Cerebellum (tissue), 4 donors: ENCODE measurements at places on chromosomes 2 and 18.

DNA sequence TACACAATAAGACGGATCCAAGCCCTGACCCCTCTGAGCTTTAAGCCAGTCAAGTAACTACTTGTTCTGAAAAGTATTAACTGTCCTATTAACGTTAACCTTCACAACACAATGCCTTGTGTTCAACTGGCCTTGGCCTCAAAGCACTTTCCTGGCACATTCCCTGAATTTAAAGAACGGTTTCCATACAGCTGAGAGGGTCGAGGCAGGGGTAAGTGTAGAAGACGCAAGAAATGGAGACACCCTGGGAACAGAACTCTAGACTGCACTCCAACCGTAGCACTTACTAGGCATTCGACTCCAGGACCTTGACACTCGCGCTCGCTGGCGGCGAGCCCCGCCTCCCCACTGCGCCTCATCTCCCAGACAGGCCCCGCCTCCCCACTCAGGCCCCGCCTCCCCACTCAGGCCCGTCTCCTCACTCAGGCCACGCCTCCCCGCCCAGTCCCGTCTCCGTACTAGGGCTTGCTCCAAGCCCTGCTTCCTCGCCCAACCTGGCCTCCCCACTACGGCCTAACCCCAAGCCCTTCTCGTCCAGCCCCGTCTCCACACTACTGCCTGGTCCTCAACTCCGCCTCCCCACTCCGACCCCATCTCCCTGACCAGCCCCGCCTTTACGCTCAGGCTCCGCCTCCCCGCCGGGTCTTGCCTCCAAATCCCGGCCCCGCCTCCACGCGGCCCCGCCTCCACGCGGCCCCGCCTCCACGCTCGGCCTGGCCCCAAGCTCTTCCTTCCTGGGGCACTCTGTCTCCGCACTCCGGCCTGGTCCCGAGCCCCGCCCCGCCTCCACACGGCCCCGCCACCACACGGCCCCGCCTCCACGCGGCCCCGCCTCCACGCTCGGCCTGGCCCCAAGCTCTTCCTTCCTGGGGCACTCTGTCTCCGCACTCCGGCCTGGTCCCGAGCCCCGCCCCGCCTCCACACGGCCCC is 887 bp upstream of the TMEM87B start:
- DNase-seq, result peak; percentile 91

DNA sequence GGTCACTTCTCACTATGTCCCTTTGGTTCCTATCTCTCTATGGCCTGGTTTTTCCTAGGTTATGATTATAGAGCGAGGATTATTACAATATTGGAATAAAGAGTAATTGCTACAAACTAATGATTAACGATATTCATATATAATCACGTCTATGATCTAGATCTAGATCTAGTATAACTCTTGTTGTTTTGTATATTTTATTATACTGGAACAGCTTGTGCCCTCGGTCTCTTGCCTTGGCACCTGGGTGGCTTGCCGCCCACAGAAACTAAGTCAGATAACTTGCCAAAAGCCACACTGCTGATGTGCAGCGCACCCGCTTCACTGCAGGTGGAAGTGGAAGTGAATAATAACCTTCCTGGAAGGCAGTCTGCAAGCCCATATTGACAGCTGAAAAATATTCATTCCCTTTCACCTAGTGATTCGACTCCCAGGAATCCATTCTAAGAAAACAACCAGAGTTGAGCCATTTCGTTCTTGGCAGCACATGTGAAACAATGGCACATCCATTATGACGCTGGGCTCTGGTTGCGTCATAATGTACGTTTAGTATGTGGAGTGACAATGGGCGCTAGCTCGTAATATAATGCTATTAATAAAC is 725 bp upstream of the ANKRD53 start:
- DNase-seq, result no peak

DNA sequence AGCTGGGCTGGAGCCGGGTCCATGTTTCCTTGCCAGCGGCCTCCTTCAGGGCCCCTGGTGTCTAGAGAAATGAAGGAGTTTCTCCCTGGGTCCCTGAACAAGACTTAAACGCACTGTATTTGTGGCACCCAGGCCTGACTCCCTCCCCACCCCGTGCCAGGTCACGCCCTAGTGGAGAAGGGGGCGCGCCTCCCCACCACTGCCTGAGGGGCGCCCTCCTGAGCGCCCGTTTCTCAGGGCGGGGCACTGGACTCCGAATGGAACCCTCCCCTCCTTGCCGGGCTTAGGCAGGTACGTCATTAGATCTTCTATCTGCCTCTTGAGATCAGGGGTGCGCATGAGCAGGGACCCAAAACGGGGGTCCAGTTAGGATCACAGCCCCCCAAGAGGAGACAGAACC is 16.3 kb downstream of the ODC1 start:
- no peak for DNase-seq

- no peak for DNase-seq
Measured at GRCh38 chr2:11044201-11044600, 111.1 kb upstream of the SLC66A3 start.

GRCh38 chr2:147824620-147825019 is 20.2 kb upstream of the ACVR2A start:
- no peak for DNase-seq

DNA sequence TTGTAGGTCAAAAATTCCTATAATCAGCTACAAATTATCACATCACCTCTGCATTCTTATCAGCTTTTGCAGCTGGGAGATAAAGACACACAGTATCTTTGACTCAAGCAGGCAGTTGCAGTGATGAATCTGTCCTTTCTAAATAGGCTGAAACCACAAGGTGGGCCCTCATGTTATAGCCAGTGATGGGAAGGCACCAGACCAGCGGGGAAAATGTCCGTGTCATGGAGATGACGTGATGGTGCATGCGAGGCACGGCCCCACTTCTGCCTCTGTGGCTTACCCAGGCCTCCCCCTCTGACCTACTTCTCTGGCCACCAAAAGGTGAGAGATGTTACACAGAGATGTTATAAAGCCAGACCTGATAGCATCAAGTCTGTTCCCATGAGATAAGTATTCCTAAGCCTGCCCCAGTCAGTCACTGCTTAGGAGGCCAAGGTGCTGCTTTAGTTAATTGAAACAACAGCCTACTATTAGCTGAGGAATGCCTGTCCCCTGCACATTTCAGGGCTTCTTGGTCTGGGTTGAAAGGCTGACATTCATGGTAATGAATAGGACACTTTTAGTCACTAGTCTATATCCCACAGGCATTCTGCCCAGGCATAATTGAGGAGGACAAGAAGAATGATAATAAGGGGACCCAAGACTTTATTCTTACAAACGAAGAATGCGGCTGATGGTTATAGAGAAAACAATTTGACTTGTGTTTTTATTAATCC is 327.9 kb downstream of the LPIN1 start:
- no peak for DNase-seq

GRCh38 chr2:97760480-97761049 is 47.2 kb downstream of the ZAP70 start:
- DNase-seq, result no peak

DNA sequence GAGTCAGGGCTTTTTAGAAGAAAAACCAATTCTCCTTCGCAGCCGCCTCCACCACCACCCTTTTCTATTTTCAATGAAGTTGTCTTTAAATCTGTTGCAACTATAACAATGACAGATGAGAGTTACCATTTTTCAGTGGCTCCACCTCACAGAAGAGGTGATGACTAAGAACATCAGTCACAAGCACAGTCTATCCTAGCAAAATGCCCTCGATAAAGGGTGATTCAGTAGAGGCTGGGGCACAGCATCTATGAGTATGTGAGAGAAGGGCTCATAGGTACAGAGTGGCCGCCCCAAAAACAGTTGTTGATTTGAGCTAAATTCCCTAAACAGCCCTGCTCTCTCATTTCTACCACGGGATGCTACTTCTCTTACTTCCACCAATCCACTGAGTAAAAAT is 310.8 kb upstream of the MGAT5 start:
- no peak for DNase-seq

- DNase-seq, result no peak
Measured at GRCh38 chr2:44943693-44944101, 2.2 kb downstream of the SIX3 start.

- DNase-seq, result no peak
Measured at GRCh38 chr18:33606621-33607020, 28.6 kb downstream of the ASXL3 start.

GRCh38 chr2:172430678-172431077 is 3.3 kb downstream of the ITGA6 start:
- no peak for DNase-seq

DNA sequence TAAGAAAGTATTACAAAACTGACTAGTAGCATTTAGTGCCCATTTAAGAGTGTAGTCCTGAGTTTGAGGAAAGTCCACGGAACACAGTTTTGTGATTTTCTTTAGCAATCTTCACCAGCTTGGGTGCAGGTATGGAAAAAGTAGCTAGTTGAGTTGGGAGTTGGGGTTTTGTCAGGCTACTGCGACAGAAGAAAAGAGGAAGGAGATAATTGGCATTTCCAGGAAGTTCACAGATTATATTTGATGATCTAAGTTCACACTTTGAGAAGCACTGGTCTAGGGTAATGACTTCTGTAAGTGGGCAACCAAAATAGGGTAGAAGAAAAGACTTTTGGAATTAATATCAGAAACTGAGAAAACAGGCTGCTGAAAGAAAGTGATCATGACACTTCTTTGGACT is 52.1 kb downstream of the VIL1 start:
- no peak for DNase-seq

DNA sequence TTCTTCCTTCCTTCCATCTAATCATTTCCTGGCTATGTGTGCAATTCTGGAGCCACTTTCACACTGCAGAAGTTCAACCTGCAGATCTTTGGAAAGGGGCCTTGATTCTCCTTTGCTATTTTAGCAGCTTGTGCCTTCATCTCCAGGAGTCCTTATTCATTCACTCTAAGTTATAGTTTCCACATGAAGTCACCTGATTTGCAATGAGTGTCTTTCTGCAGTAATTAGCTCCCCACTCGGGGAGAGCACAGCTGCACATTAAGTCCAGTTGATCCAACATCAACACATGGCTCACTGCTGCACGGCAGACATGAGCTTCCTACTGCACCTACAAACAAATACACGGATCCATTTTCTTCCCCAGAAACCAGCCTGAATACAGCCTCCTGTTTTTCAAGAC is 323.1 kb upstream of the TNP1 start:
- no peak for DNase-seq

DNA sequence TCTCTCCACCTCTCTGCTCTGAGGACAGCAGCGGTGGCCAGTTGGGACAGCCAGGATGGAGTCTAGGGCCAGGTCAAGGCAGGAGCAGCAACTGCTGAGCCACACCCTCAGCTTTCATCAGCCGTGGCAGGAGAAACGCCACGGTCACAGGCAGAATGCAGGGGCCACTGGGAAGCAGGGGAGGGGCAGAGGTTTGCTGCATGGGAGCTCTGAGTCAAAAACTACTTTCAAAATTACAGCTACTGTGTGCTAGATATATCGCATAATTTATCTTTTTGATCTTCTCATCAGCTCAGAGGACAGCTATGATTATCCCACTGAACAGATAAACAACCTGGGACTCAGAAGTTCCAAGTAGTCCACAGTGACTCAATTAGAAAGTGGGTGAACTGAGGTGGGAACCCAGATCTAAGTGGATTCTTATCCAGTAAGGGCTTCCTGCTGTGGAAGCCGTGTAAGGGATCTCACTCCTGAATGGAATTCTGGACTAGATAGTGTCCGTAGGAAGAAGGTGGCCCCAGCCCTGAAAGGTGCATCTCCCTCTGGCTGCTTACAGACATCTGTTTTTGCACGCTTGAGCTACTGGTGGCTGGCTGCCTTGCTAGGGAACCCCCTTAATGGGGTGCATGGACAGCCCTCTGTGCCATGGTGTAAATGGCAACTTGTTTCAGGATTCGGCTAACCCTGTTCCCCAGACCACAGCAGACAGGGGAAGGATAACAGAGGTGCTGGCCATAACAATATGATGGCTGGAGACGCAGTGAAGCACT is 194.6 kb upstream of the SMAD2 start:
- DNase-seq, result no peak

DNA sequence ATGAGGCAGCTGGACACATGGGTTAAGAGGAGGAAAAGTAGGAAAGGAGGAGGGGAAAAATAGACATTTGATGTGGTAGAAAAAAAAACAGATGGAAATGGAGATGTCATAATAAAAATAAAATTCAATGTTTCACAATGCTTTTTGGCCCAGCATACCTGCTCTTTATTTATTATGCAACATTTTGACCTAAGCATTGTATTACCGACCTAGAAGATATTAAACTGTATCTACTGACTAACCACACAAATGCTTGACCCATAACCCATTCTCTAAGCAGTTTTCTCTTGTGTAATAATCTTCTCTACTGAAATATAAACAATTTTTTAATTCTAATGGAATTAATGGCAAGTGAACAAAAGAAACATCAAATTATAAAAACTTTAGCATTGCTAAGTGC is 362.3 kb downstream of the FBXO15 start:
- no peak for DNase-seq

DNA sequence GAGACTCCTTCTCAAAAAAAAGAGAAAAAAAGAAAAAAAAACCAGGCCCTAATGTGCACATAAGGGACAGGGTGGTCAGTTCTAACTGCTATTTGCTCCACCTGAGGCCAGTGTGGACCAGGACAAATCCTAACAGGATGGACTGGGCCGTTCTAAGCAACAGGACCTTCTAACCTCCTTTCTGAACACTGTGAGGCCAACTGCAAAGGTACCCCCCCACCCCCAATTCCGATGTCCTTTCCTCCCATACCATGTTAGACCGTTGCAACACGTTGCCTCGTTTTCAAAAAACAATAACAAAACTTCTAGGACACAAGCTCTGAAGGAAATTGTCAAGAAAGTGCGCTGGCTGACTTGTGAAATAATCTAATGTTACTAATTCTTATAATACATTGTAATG is 1.2 kb downstream of the THAP4 start:
- no peak for DNase-seq

DNA sequence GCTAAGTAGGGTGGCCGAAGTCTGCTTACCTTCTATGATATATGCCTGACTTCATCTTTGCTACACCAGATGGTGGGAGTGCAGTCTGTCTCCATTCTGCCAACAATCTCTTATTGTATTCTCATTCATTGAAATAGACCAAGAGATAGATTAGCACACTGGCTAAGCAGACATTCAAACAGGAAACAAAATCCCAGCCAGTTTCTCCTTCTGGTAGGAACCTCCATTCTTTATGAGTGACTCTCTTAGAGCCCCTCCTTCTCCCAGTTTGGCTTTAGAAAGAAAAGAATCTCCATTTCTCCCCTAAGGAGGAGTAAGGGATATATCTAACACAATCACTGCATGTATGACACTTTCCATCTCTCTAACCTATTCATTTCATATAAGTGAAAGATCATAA is 118.9 kb upstream of the COL5A2 start:
- DNase-seq, result no peak

DNA sequence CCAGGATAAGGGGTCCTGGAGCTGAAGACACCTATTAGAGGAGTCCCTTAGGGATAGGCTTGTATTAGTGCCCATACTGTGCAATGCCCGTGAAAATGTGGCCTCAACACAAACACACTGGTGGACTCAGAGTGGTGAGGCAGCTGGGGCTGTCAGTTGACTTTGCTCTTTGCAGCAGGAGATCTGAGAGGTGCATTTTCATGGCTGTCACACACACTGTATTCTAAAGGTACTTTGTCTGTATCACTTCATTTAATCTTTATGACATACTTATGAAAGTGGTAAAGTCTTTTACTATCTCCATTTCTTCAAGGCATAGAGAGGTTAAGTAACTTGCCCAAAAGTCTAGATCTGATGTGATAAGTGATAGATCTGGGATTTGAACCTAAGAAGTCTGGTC is 55.1 kb upstream of the GCFC2 start:
- no peak for DNase-seq

- no peak for DNase-seq
Measured at GRCh38 chr18:63161761-63162195, 157.8 kb downstream of the BCL2 start.

- no peak for DNase-seq
Measured at GRCh38 chr2:136115183-136115761, 2.7 kb downstream of the CXCR4 start.

GRCh38 chr18:22186484-22186971 is 17.1 kb downstream of the GATA6 start:
- no peak for DNase-seq
